ENCODE measurements at places on chromosomes 13 and 19.

DNA sequence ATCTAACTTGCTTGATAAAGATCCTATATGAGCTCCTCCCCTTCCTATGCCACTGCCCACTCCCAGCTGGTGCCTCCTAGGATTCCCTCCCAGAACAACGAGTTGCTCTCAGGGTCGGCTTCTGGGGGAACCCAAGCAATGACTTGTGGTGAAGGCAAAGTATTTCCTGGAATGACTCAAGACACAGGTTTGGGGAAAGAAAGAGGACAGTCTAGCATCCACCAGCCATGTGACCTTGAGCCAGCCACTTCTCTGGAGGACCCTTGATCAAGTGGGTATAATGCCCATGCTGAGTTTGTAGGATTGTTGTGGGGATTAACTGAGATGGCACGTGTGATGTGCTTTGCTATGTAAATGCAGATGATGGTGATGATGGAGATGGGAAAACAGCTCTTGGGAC lies 33.0 kb downstream of the MBD3L2B start:
- no peak for DNase-seq

- no peak for DNase-seq
Measured at GRCh38 chr13:73702419-73703071, 431.7 kb downstream of the KLF12 start.

- DNase-seq: no peak
Measured at GRCh38 chr13:112601371-112601770, 13.4 kb upstream of the TUBGCP3 start.

DNA sequence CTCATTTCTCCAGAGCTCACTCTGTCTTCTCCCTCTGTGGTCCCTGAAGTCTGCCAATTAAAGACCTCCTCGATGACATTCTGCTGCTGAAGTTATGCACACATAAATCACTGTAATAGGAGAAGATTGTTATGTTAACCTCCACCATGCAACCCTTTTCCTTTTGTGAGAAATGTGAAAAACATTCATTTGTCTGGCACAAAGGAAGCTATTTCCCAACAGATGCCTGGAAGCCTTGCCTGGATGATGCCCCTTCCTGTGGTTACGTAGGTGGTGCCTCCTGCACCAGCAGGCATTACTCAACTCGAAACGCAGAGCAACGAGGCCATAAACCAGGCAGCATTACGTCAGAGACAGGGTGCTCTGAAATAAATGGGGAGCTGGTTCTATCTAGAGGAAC lies 327.4 kb upstream of the ZNF507 start:
- no peak for DNase-seq

GRCh38 chr19:52527956-52528351 lies 486 bp downstream of the ZNF808 start:
- DNase-seq: no peak

- no peak for DNase-seq
Measured at GRCh38 chr13:28485551-28485950, 9.4 kb downstream of the FLT1 start.

DNA sequence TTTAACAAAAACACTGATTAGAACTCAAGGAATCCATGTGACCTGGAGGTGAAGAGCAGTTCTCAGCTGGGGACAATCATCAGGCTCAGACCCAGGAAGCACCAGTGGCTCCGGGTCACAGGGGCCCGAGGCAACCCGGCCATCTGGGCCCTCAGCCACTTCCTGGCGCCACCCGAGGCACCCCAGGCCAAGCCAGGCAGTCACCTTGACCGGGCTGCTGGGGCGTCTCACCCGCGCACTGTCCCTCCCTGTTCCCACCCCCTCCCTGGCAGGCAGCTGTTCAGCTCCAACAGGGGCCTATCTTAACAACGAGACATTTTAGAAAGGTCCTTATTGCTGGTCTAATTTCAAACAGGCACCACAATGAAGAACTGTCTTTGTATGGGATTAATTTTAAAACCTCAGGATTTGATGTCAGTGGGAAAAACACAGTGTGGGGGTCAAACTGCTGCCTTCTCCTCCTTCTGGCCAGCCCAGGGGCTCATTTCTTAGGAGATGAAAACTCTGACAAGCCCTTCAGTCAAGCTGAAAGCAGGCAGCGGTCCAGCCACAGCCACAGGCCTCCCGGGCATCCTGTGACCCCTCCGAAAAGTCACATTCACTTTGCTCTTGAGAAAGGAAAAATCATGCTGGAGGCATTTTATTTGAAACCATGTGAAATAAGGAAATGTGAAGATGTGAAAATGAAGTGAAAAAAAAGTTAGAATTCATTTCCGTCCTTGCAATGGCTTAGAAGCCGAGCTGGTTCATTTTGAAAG lies 83.3 kb downstream of the KCTD15 start:
- no peak for DNase-seq

GRCh38 chr19:58575183-58576041 lies 2.3 kb upstream of the MZF1 start:
- peak; percentile 88 for DNase-seq

DNA sequence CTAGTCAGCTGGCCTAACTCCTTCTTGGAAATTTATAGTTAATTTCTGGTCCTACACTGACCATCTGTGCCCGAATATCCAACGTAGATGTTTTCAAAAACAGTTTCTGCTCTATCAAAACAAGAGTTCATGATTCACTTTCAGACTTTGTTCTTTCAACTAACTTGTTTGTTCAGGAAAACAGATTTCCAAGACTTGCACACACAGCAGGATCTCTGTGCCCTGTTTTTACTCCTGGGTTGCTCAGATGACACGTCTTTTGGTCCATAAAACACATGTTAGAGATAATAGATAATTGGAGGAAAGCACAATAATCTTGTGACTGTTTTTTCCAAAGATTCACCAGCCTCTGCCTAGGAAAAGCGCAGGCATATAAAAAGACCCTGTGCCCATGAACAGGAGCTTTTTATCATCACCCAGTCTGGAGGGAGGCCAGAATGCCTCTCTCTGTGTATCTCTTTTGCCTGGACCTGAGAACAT lies 218.0 kb downstream of the IRS2 start:
- no peak for DNase-seq

DNA sequence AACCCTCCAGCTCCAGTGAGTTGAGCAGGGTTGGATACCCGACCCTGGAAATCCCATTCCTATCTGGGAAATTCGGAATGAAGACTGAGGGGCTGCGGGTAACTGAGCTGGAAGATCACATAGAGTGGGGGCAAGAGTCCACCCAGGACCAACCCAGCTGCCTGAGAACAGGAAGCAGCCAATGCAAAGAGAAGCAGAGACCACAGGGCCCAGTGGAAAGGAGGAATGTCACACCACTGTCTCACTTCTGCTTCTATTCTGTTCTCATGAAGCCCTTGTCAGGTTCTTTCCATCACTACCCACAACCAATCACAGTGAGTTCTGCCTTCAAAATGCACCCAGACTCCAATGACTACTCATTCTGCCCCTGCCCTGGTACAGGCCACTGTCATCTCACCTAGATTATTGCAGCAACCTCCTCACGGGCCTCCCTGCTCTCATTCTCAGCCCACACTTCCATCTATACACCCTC lies 15.3 kb downstream of the DYRK1B start:
- no peak for DNase-seq

DNA sequence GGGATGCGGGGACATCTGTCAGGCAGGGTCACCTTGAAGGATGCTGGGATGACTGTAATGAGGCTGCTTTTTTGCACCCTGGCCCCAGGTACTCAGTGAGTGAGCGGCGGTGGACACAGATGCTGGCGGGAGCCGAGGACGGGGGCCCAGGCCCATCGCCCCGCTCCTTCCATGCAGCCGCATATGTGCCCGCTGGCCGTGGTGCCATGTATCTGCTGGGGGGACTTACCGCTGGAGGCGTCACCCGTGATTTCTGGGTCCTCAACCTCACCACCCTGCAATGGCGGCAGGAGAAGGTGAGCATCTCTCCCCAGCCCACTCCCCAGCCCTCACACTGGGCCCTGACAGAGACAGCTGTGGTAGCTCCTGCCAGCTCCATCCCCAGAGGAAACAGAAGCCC lies 31.3 kb downstream of the MEGF8 start:
- DNase-seq: no peak

DNA sequence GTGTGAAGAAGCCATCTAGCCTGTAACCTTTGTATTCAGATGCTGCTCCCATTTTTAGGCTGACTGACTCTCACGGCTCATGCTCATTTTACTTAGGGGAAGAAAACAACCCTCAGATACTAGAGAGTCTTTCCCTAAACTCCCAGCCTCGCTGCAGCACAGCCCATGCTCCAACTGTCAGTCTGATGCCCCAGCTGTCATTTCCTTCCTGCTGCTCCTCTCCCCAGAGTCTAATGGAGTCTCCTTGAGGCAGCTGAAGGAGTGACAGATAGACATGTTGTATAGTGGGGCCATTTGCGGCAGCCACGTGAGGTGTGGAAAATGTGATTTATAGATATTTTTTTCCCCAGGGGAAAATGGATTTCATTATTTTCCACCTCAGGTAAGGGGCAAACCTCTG lies 59.2 kb upstream of the OLFM4 start:
- no peak for DNase-seq

DNA sequence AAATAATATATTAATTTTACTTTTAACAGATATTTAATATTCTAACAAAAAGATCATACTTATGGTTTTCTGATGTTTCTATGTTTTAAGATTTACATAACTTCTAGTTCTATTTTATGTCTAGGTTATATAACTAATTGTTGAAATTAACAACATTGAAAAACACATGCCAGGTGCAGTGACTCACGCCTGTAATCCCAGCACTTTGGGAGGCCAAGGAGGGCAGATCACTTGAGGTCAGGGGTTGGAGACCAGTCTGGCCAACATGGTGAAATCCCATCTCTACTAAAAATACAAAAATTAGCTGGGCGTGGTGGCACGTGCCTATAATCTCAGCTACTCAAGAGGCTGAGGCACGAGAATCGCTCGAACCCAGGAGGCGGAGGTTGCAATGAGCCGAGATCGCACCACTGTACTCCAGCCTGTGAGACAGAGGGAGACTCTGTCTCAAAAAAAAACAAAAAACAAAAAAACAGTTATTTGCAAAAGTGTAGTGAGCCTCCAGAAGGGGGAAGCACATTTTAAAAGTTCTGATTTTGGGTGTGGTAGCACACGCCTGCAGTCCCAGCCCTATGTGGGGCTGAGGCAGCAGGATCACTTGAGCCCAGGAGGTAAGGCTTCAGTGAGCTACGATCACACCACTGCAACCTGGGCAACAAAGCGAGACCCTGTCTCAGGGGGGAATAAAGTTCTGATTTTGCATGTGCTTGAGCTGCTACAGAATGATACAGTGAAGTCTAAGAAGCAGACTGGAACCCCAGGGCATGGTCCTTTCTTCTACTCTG lies 18.7 kb downstream of the MIPEP start:
- no peak for DNase-seq

DNA sequence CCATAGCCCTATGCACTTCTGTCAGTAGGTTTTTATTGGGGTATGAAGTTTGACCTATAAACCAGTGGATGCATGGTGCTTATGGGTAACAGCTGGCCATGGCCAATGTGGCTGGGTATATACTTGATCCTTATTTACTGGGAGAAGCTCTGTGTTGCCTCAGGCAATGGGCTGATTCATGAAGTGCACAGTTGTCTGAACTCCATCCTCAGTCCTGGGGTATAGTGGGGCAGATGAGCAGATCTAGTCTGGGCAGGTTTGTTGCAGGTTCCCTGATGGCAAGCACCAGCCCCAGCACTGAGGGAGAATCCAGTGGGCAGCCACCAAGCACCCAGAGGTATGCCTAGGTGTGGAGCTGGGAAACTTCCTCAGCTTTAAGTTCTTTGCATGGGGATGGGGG lies 274.4 kb downstream of the TDRD3 start:
- no peak for DNase-seq

GRCh38 chr19:6092329-6093286 lies 17.7 kb downstream of the RFX2 start:
- no peak for DNase-seq

GRCh38 chr13:55439450-55439849 lies 1701.3 kb upstream of the PRR20A start:
- DNase-seq: peak; percentile 1

GRCh38 chr13:96089749-96090239 lies at the start of gene HS6ST3:
TSS of gene HS6ST3 (plus strand) at chr13:96090107.
- DNase-seq: no peak

- no peak for DNase-seq
Measured at GRCh38 chr13:29801102-29801501, 49.3 kb downstream of the UBL3 start.

DNA sequence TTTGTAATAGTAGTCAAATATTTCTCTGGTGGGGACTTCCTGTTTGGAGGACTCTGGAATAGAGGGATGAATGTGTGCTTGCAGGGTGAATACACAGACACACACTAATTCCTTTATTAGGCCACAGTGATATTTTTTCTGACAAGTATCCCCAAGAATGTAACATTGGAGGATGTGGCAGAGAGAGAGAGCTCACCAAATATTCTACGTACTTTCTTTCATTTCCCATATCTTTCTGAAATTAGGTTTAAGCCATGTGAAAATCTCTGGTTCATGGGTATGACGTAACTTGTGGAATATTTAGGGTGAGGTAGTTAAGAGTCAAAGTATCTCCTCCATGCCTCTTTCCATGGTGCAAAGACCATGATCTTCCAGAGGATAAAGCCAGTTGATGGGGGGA lies 463.4 kb downstream of the DIAPH3 start:
- no peak for DNase-seq

DNA sequence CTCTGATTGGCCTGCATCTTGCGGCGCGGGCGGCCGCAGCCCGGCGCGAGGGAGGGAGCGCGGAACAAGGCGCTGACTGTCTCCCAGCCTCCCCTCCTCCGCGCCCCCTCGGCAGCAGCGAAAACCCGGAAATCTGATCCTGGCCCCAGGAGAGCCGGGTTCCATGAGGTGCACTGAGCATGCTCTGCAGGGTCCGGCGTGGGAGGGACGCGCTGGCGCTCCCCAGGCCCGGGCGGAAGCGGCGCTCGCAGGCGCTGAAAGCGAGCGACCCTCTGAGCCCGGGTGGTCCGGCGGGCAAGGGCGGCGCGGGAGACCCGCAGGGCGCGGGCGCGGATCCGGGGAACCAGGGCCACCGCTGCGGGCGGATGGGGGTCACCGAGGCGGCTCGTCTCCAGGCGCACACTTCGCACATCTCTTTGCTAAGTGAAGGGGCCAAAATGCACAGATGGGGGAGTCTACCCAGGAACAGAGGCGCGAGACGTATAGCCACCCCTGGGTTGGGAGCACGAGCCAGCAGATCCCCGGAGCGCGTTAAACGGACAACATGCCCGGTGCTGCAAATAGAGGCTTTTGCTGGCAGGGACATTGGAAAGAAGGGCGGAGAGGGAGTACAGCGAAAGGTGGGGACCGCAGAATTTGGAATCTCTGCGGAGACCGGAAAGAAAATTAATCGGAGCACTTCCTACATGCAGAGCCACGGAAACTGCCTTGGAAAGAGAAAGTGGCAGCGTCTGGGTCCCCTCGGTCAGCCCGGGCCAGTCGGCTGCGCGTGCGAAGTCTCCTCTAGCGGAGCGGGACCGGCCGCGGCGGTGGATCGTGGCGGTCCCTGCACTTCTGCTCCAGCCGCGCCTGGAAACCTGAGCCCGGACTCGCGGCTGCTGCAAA lies 510 bp upstream of the PCDH9 start:
- peak; percentile 96 for DNase-seq

DNA sequence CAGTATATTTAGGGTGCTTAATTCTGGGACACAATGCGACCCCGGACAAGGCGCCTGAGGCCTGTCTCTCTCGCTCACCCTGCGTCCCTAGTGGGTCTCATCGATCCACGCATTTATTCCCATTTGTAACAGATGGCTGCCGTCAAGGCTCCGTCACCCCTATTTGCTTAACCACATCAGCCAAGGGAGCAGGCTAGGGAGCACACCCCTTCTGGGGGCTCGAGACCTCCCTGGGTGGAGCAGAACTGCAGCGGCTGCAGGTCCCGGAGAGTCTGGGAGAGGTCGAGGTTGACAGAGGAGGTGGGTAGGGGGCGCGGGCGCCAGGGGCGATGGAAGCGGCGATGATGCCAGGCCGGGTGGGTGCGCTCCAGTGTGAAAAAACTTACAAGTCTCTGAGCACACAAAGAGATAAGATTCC lies 507 bp downstream of the ALG5 start:
- no peak for DNase-seq

GRCh38 chr19:10535613-10536012 lies 8.1 kb upstream of the ATG4D start:
- no peak for DNase-seq

Measured in renal cortex interstitium (tissue), 15 donors.